Large intestine (tissue), 12 donors: ENCODE measurements at places on chromosomes 12 and 14. TPM values are rescaled to one million over a fixed set of nuclear protein-coding genes. Genes with fewer than 3 reads are reported as not detected.
A peak's percentile ranks its signal among the peaks of the same experiment; 100 is the strongest.

DNA sequence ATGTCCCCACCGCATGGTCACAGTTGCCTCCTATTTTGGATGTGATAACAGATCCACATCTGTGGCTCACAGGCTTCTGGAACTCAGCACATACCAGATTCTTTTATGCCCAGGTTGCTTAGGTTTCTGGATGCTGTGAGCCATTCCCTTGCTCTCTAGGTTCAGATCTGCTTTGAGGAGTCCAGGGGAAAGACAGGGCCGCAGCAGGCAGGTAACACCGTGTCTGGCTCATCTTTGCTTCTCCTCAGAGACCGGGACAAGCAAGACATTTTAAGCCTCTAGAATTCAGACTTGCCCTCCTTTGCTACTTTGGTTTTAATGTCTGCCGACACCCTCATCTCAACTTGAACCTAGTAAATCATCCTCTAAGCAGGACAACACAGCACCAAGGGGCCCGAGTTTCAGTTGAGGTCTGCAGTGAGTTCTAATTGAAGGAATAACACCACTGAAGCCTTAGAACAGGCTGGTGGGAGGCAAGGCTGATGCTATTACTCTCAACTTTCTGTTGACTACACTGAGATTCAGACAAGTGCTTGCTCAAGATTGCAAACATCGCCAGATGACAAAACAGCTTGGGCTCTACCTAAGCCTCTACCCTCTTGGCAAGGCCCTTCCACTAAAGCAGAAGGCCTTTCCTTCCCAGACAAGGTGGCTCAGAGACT lies 55.3 kb downstream of the MDM2 start:
- no peak for DNase-seq
- H3K27ac ChIP-seq, result no peak overlapping the region
- no peak overlapping the region for H3K4me3 ChIP-seq
- no peaks in the 10 kb centered on the region for H3K4me1 ChIP-seq

- peak overlapping the region; percentile 91 for H3K4me3 ChIP-seq
- no peaks in the 10 kb centered on the region for H3K27me3 ChIP-seq
- DNase-seq, result peak; percentile 64
- peaks cover 51% of the 10 kb centered on the region for H3K4me1 ChIP-seq
These were observed 601 bp downstream of the ZNF839 start for GRCh38 chr14:102320033-102320660.

DNA sequence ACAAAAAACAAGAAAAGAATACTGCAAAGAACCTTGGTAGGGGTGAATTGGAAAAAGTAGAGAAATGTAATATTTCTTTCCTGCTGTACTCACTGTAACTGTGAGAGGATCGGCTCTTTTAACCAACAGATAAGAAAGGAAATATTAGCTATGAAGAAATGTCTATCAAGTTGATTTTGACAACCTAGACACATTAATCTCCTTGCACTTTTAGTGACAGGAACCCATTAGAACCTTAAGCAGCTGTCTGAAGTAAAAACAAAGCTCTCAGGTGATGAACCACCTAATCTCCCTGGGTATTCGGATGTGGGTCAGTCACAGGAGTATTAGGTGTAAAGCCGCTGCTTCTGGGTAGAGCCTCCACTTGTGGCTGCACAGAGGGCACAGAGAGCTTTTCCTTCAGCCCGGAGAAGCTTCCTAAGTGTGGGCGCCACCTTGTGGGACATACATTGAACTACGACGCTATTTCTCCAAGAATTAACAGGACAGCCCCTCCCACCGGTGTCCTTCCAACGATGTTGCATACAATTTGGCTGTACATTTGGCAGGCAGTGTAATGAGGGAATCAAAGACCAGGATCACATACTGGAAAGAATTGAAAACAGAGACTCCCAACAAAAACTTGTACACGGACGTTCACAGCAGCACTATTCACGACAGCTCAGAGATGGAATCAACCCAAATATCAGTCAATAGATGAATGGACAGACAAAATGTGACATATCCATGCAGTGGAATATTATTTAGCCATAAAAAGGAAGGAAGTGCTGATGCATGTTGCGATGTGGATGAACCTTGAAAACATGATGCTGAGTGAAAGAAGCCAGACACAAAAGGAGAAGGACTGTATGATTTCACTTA lies 28.9 kb upstream of the MAPKAPK5 start:
- H3K4me3 ChIP-seq, result no peak overlapping the region
- H3K36me3 ChIP-seq, result peaks cover 26% of the 10 kb centered on the region
- H3K27ac ChIP-seq, result no peak overlapping the region
- H3K4me1 ChIP-seq, result no peaks in the 10 kb centered on the region
- H3K27me3 ChIP-seq, result no peaks in the 10 kb centered on the region

DNA sequence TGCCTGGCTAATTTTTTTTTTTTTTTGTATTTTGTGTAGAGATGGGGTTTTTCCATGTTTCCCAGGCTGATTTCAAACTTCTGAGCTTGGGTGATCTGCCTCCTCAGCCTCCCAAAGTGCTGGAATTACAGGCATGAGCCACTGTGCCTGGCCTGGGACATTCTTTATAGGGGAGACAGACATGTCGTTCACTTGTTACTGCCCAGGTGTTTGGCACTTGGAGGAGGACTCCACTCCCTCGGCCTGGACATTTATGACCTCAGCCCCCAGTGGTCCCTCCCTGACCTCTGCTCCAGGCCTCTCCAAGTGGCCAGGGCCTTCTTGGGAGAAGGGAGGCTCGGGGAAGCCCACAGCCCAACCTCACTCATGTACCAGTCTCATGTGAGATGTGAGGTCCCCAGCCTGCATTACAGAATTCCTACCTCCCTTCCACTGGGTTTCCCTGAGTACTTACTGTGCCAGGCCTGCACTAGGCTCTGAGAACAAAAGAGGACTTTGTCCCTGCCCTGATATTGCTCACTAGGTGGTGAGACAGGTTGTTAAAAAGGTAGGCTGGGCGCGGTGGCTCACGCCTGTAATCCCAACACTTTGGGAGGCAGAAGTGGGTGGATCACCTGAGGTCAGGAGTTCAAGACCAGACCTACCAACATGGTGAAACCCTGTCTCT lies 9.7 kb upstream of the POP5 start:
- no peak overlapping the region for H3K27ac ChIP-seq
- no peaks in the 10 kb centered on the region for H3K36me3 ChIP-seq
- H3K4me1 ChIP-seq, result peaks cover 5% of the 10 kb centered on the region
- DNase-seq, result peak; percentile 50

The CD163L1 gene
- polyA plus RNA-seq, result 18.2 TPM

The SMCO2 gene
- polyA plus RNA-seq, result 0.25 TPM

DNA sequence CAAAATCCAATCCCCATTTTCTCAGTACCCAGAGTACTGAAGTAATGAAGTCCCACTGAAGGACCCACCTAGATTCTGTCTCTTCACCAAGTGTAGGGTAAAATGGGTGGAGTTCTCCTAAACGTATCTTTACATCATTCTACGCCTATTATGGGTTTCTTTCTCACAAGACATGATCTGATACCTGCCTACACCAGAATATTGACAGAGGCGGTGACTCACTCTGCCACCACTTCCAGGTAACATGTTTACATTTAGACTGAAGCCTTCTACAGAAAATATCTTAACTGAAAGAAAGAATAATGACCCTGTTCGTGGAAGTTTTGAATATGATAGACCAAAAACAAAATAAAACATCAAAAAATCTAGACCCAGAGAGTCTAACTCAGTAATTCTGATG lies 89.8 kb downstream of the BTG1 start:
- H3K4me1 ChIP-seq, result no peaks in the 10 kb centered on the region
- H3K4me3 ChIP-seq, result no peak overlapping the region
- H3K27ac ChIP-seq, result no peak overlapping the region
- DNase-seq, result no peak
- H3K36me3 ChIP-seq, result no peaks in the 10 kb centered on the region

The SDS gene
- polyA plus RNA-seq, result 0.31 TPM

The FOS gene
- polyA plus RNA-seq, result 1,610 TPM

The FGF23 gene
- polyA plus RNA-seq, result 6.5 TPM

GRCh38 chr12:80272387-80272915 lies 171.6 kb upstream of the PTPRQ start:
- no peak overlapping the region for H3K27ac ChIP-seq
- H3K27me3 ChIP-seq, result no peaks in the 10 kb centered on the region
- no peaks in the 10 kb centered on the region for H3K4me1 ChIP-seq
- no peaks in the 10 kb centered on the region for H3K36me3 ChIP-seq
- DNase-seq, result no peak
